ENCODE measurements at places on chromosomes 1 and 21.
A peak's percentile ranks its signal among the peaks of the same experiment; 100 is the strongest.

- DNase-seq: no peak
Observed at GRCh38 chr1:32695098-32695904, 7.3 kb downstream of the SYNC start.

DNA sequence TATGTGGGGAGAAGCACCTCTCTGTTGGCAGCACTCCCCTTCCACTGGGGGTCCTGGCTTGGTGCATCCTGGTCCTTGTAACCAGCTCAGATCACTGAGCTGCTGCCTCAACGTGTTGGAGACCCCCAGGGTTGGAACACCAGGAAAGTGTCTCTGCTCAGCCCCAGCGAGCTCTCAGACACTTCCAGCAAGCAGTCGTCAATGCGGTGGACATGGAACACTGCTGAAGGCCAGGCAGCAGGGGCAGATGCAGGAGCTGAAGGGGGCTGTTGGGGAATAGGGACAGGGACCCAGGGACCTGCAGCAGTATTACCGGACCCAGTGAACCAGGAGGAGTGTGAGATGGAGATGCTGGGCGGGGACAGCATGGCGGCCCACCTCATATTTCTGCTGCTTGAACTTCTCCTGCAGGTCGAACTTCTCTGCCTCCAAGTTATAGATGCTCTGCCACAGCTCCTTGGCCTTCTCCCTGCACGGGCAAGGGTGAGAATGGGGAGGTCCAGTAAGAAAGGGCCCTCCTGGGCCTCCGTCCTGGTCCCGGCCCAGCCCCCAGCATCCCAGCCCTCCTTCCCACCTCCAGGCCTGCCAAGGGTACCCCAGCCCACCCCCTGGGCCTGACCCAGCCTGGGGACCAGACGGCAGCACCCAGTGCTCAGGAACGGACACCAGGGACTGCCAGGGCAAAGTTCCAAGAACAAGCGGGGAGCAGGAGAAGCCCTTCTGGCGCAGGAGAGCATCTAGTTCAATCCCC, 16.4 kb downstream of the TNNT2 start:
- DNase-seq: no peak

- no peak for DNase-seq
Observed at GRCh38 chr21:29235714-29236197, 63.0 kb upstream of the BACH1 start.

- DNase-seq: no peak
Observed at GRCh38 chr21:33860332-33860879, 55.2 kb downstream of the ATP5PO start.

GRCh38 chr1:247111259-247111699, 7.1 kb upstream of the ZNF669 start:
- peak; percentile 19 for DNase-seq

- no peak for DNase-seq
Observed at GRCh38 chr1:37150986-37151385, 116.7 kb upstream of the GRIK3 start.

DNA sequence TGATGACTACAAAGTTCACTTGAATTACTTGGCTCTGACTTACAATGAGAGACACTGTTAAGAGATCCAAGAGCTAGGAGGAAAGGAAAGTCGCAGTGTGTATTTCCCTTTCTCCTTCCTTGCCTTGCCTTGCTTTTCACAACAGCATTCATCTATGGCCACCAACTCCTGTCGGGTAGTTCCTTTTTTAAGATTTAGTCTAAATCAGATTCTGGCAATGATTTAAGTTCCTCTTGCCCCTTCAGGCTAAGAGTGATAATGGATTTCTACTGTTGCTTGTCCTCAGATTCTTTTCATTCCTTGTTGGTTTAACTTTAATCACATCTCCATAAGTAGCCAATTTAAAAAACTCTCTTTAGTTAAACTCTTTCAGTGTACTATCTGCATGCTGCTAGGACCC, 91.9 kb downstream of the GTF2B start:
- no peak for DNase-seq
